Urothelium cell line (cell line): ENCODE measurements at places on chromosomes 5 and 9.

DNA sequence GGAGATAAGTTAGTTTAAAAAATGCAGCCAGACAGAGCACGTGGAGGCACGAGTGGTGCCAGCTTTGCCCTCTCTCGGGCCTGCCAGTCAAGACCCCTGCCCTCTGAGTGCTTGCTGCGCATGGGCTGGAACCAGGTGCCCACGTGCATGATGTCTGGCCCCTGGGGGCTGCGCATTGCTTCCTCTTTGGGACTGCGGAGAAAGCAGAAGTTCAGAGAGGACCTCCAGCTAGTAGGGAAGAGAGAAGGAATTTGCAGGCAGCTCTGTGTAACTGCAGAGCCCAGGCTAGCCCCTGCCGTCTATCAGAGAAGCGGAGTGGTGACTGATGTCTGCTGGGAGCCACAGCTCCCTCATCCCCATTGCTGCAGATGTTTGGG, 9.7 kb upstream of the RNU6ATAC start:
- DNase-seq = no peak

- no peak for DNase-seq
Measured at GRCh38 chr5:143179126-143179740, 224.3 kb downstream of the NR3C1 start.

GRCh38 chr5:89343666-89344065, 460.7 kb upstream of the MEF2C start:
- no peak for DNase-seq

DNA sequence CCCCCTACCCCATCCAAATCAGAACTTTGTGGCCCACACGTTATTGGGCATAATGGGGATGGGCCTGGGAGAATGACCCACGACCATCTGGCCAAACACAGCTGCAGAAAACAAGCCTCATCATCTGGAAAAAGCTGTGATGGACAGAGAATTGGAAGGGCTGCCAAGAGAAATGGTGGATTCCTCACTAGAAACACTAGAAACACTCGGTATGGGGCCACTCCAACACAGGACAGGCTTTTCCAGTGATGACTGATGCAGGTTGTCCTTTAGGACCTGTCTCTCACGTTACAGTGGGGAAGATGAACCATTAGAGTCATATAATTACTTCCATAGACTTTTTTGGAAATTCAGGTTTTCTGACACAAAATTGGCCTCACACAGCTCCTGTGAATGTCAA, 172.4 kb upstream of the TARS1 start:
- DNase-seq = no peak

- no peak for DNase-seq
Measured at GRCh38 chr5:133366438-133366837, 245.9 kb downstream of the FSTL4 start.

DNA sequence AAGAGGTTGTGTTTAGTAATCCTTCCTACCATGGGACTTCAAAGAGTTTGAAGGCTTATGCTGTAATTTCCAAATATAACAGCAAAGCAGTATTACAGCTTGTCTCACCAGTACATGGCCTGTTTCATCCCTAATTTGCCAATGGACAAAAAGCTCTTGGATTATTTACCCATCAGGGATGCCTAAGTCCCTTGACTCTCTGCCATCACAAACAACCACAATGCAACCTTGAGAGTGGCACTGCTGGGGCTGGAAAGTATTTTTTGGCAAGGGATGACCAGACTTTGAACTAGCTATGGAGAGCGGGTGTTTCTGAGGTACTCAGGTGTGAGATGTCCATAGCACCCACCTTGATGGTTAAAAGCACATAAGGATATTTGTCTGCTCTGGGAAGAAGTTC, 9.1 kb downstream of the MAMDC2 start:
- DNase-seq = no peak

DNA sequence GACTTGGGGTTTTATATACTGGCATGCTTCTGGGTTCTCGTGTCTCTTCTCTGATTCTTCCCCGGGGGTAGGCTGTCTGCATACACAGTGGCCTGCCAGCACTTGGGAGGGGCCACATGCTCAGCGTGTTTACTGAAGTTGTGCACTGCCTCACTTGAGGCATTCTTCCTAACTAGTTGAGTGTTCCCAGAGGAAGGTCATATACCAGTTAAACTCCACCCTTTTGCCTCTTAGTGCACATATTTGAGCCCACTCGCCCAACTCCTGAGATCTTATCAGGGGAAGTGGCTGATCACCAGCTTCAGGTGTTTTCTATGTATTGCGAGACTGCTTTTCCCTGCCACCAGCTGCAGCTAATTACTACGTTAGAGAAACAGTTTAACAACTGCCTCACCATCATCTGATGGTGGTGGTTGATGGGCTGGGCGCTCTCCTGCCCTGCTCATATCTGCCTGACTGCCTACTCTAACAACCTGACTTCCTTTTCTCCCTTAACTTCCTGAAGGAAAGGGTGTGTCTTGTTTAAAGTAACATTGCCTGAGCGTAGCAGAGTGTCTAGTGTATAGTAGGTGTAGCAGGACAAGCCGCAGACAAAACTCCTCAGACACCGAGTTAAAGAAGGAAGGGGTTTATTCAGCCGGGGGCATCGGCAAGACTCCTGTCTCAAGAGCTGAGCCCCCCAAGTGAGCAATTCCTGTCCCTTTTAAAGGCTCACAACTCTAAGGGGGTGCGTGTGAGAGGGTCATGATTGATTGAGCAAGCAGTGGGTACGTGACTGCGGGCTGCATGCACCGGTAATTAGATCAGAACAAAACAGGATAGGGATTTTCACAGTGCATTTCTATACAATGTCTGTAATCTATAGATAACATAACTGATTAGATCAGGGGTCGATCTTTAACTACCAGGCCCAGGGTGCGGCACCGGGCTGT, 60.1 kb upstream of the CLINT1 start:
- DNase-seq = no peak

GRCh38 chr9:74951107-74951720, 1.5 kb downstream of the C9orf40 start:
- no peak for DNase-seq

DNA sequence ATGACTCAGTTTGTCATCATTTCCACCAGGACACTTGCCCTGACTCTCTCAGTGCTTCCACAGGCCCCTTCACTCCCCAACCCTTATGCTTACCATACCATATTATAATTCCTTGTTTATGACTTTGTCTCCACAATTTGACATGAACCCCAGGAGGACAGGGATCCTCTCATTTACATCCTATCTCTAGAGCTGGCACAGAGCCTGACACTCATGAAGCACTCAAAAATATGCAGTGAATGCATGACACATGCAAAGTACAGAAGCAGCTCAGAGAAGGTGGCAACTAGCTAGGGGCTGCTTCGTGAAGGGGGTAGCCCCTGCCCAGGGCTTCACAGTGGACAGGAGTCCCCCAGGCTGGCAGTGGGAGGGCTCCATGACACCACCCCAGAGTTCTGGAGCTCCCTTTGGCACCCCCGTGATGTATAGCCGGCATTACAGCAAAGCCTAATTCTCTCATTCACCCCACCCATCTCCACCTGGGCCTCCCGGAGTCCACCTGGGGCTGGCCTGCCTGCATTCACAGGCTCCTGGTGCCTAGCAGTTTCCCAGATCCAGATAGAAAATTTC, 112.0 kb upstream of the SPOCK1 start:
- DNase-seq = no peak

DNA sequence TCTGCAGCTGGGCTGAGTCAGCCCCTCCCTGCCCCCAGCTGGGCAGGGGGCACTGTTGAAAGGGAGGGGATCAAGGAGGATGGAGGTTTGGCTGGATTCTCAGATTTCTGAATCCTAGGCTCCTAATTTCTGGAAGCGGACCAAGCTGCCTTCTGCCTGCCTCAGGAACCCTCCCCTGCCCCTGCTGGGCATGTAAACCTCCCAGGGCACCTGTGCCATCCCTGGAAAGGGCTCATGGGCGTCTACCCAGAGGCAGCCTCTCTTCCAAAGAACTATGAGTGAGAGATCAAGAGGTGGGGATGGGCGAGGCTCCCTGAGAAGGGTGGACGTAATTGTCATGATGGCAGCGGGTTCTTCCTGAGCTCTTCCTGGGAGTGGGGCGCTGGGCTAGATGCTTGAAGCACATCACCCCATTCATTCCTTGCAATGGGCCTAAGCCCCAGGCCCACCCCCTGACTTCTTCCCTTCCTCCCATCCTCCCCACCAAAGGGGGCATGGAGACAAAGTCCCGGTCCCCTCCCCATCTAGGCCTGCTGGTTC, 21.6 kb downstream of the CSF1R start:
- DNase-seq = no peak

DNA sequence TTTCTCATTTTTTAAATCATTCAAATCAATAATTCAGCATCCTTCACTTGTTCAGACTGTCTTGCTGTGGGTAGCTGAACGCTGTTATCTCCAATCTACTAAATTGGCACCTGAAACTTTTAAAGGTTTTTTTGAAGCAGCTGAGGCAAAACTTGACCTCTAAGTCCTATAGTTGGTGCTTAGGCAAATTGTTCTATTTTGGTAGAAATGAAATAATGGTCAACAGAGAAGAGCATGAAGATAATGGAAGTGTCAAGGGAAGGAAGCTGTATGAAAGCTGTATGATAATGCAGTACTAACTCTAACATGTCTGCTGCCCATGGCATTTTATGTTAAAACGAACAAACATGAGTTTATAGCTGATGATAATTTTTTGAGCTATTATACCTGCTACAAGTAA, 138.0 kb downstream of the GDNF start:
- DNase-seq = no peak

DNA sequence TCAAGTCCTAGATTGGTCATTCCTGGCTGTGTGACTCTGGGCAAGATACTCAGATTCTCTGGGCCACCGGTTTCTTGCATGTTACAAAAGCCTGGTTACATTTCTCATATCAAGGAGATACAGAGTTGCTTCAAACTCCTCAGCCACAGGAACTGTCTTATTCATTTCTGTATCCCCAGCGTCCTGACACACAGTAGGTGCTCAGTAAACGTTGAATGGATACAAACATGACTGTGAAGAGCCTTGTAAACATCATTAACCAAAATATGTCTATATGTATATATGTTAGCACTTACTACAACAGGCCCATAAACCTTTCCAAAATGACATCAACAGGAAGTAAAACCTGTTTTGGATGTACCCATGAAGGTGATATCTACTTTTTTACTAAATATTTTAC, 1.6 kb downstream of the CLTB start:
- no peak for DNase-seq

GRCh38 chr5:138654281-138654867, 79.2 kb upstream of the HSPA9 start:
- DNase-seq = peak; percentile 49

GRCh38 chr9:18771763-18772162, 261.2 kb downstream of the SAXO1 start:
- no peak for DNase-seq

- no peak for DNase-seq
Measured at GRCh38 chr5:15243301-15244020, 256.5 kb upstream of the FBXL7 start.

DNA sequence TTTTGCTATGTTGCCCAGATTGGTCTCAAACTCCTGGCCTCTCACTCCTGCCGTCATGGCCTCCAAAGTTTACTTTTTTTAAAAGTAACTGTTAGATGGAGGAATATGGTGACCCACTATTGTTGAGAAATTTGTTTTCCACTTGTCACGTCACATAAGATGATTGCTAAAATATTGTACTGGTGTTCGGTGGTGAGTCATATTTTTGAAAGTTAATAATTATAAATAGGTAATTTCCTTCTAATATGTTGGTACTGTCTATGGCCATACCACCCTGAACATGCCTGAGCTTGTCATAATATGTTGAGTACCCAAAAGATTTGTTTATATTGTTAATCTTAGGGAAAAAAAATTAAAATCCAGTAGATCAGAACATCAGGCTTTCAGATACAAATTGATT, 22.6 kb downstream of the RMI1 start:
- no peak for DNase-seq

DNA sequence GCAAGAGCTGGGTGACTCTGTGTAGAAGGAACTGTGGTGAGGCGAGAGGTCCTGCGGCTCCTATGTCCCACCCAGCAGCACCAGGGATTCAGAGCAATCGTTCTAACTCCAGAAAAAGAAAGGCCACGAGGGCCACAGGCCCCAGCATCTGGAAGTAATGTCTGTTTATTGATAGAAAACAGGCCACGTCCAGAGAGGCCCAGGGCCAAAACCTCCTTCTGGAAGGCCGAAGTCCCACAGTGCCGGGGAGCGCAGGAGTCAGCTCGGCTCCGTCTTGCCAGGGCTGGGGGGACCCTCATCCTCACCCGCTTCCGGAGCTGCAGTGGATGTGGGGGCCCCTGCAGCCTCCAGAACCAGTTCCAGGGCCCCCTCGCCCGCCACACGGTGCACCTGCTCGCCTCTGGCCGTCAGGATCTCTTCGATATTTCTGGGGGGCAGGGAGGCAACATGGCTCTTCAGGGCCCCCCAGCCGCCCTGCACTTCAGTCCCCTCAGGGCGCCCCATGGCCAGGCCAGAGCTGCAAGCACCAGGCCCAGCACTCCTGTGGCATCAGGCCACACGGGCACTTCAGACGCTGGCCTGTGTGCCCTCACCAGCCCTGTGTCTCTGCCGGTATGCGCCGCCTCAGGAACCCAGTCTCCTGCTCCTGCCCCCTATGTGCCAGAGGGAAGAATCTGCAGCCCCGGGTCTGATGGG, 1.6 kb downstream of the DNLZ start:
- no peak for DNase-seq

DNA sequence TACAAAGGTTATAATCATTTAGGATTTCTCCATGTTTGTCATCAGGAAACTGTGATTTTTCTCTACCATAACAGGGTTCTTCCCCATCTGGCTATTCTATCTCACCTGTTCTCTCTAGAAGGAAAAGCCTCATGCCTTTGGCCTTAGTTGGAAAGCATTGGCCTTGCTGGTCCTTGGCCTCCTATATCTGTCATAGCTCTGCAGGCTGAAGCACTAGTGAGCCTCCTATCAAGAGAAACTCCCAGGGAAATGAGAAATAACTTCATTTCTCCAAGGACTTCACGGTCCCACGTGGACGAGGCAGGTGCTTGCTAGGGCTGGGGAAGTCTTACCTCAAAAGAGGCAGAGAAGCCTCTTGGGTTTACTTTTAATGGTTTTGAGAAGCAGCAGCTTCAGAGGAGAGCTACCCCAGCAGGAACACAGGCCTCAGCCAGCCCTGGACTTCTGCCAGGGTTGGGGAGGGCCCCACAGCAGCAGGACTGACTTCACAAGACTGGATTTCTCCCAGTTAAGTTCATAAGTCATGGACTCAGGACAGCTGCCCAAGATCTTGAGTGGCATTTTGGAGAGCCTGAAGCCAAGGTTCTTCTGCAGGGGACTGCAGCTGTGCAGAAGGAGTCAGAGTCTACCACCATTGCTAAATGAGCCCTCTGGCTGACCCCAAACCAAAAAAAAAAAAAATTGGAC, 15.8 kb upstream of the PSAT1 start:
- no peak for DNase-seq

GRCh38 chr9:17928768-17929167, 349.9 kb downstream of the SH3GL2 start:
- no peak for DNase-seq

DNA sequence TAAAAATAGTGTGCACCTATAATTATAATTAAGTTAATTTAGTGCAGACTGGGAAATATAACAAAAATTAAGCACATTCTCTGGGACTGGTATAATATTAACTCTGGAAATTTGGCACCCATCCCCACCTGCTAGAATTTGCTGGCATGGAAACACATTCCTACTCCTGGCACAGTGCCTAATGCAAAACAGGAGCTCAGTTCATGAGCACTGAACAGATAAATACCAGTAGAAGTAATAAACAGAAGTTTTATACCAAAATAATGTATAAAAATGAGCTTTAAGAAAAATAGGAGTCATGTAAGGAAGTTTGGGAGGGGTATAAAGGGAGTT, 23.7 kb upstream of the NPR3 start:
- DNase-seq = peak; percentile 55
